ENCODE measurements at places on chromosomes 2 and 18. TPM values are rescaled to one million over a fixed set of nuclear protein-coding genes. Genes with fewer than 3 reads are reported as not detected.

GRCh38 chr18:22467760-22468553 is 50.2 kb upstream of the CTAGE1 start:
- DNase-seq: peak; percentile 97

GRCh38 chr18:10228326-10228725 is 226.1 kb upstream of the APCDD1 start:
- no peak for DNase-seq

- no peak for DNase-seq
These were observed 13.1 kb upstream of the TNS1 start for GRCh38 chr2:218015586-218016521.

- DNase-seq: no peak
These were observed 392.2 kb downstream of the ARHGAP15 start for GRCh38 chr2:143521396-143521795.

- peak; percentile 52 for DNase-seq
These were observed 34.7 kb downstream of the NAPG start for GRCh38 chr18:10560452-10561045.

DNA sequence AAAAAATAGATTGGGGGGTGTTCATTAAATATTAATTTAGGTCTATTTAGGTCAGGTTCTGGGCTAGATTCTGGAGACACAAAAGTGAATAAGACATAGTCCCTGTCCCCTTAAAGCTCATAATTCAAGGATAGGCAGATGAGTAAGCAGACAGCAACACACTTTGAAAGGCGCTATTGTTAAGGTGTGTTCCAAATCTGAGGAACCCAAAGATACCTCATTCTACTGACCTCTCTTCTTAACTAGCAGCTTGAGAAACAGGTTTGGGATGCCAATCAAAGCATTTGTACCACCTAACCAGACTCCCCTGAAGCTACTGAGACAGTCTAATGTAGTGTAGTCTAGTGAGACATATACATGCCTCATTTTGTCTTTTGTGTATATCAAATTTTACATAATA is 34.8 kb downstream of the SEMA4F start:
- peak; percentile 32 for DNase-seq

DNA sequence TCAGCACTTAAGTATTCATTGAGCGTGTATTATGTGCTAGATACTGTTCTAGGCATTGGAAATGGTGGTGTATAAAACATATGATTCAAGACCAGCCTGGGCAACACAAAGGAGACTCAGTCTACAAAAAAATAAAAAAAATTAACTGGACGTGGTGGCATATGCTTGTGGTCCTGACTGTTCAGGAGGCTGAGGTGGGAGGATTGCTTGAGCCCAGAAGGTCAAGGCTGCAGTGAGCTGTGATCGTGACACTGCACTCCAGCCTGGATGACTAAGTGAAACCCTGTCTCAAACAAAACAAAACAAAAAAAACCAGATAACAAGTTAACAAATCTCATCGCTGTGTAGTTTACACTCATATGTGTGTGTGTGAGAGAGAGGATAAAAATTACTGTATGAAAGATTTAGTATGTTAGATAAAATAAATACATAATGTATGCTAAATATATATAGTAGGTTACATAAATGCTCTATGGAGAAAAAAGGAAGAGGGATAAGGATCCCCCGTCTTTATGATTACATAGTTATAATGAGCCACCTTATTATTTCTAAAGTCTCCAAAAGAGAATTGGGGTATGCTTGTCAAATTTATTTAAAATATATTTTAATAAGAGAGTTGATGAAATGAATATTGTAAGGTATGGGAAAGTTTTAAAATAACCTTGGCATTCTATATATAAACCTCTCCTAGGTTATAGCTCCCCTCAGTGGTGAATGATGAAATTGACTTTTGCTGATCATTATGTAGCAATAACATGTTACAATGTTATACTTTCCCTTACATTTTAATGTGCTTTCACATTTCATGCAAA is 69.2 kb downstream of the EHBP1 start:
- DNase-seq: peak; percentile 39

- DNase-seq: peak; percentile 34
These were observed 1561.7 kb upstream of the SLC39A10 start for GRCh38 chr2:194095359-194095758.

- DNase-seq: no peak
These were observed 119.4 kb downstream of the LPIN1 start for GRCh38 chr2:11865805-11866204.

DNA sequence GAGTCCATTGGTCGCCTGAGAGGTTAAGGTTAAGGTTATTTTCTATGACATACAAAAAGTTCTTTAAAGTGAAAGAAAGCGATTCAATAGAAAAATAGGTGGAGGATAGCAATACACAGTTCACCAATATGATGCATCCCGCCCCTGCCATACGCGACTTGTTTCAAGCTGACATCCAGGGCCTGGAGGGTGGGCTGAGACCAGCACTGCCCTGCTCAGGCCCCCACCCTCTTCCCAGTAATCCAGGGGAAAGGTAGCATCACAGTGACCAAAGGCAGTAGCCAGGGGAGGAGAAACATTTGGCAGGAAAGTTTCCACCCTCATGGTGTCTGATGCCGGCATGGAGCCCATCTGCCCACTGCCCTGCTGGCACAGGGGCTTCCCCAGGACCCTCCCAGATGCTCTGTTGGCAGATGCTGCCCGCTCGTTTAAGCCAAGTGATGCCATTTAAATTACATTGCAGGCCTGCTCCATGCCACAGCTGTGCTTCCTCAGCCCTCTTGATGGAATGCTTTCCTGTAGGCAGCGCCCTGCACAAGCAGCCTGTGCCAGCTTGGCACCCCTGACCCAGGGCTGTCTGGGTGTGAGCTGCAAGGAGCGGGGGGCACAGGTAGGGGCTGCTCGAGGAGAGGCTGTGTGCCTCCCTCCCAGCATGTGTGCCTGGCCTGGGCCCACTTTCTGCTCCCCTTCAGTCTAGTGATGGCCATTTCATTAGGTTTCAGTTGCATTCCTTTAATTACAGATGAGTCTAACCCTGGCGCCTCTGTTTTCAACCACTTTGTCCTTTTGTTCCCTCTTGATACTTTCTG is 10.7 kb upstream of the ANO7 start:
- DNase-seq: no peak

DNA sequence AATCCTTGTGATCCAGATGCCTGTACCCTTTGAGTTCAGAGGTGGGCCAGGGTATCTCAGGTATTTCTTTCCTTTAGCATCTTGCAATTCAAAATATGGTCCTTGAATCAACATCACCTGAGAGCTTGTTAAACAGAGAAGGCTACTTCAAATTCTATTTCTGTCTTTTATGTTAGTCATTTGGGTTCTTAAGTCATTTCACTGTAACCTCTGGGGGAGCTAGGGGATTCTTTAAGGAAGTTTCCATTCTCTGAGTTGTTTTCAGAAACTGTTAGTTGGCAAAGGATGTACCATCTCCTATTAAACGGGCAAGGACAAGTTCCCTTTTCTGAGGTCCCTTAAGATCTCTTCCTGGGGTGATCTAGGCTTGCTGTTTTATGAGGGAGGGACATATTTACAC is 16.6 kb downstream of the CFLAR start:
- DNase-seq: no peak

DNA sequence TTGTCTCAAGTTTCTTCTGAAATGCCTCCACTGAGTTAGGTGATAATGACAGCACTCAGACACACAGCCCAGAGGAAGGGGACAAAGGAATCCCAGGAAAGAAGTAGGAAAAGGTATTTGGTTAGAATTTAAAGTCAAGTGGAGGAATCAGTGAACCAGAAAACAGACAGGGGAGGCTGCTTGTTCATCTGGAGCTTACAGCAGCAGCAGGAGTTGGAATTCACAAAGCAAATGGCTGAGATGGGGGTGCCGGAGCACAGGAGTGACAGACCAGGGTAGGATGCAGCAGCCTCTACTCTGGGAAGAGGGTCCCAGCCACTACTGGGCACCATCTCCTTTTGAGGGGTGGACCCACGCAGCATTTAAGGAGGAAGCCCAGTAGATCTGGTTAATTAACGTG is 104.8 kb downstream of the ST6GAL2 start:
- DNase-seq: no peak

- no peak for DNase-seq
These were observed 41.1 kb upstream of the ARL5A start for GRCh38 chr2:151869291-151869690.

- peak; percentile 32 for DNase-seq
These were observed 138.1 kb downstream of the WDR7 start for GRCh38 chr18:56789004-56789888.

- DNase-seq: no peak
These were observed 638 bp downstream of the RPS7 start for GRCh38 chr2:3575534-3576262.

- DNase-seq: no peak
These were observed 273.3 kb downstream of the TCF4 start for GRCh38 chr18:55314615-55315237.

DNA sequence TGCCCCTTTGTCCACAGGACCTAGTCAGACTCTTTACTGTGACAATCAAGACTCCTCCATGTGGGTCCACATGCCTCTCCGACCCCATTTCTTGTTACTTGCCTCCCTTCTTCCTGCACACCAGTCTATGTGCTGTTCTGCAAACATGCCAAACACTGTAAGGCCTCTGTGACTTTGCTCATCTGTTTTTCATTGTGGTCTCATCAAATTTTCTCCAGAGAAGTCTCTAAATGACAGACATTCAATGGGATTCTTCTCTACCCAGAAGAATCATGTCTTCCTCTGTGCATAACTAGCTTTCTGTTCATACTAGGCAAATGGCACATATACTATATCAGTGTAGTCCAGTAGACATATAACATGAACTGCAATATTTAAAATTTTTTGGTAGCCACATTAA is 43.0 kb upstream of the KCNE4 start:
- DNase-seq: no peak

- no peak for DNase-seq
These were observed 73.2 kb downstream of the IL1R2 start for GRCh38 chr2:102064679-102065674.

- peak; percentile 63 for DNase-seq
These were observed 220.1 kb downstream of the HAUS1 start for GRCh38 chr18:46324087-46324955.

DNA sequence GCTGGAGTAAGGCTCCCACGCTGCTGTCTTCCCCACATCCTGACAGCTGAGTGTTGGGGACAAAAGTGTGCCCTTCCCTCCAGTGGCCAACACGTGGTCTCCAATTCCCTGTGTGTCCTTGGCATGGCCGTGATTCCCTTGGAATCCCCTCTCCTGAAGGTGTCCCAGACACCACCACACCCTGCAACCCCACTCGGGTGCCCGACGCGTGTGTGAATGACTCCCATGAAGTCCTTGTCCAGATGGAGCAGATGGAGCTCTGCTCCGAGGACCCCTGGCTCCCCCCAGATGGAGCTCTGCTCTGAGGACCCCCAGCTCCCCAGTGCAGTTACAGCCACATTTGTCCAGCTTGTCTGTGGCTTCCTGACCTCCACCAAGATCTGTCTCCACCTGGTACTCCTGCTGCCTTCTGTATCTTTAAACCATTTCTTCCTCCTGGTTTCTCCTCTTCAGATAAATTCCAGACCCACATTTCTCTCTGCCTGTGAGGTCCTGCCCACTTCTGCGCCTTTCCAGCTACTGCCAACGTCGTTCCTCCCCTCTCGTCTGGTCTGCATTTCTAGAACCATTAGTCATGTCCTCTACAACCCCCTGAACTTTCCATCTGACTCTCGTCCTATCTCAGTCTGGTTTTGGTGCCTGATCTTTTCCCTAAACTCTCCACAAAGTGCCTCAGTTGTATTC is 86.8 kb upstream of the PXDN start:
- no peak for DNase-seq

DNA sequence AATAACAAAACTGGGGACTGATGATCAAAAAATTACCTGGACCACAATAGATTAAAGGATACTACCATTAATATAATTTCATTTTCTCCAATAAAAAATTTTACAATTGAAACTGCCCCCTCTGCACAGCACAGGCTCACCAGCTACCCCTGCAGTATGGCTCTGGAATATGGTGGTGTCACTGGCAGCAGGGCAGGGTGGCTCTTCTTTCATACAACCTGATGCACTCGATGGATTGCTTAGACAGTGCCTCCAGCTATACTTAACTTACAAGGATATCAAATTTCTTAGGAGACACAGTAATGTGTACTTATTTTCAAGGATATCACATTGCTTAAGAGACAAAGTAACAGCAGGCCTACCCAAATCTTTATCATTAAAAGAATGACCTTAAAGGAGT is 124.0 kb downstream of the PRELID3A start:
- DNase-seq: no peak

DNA sequence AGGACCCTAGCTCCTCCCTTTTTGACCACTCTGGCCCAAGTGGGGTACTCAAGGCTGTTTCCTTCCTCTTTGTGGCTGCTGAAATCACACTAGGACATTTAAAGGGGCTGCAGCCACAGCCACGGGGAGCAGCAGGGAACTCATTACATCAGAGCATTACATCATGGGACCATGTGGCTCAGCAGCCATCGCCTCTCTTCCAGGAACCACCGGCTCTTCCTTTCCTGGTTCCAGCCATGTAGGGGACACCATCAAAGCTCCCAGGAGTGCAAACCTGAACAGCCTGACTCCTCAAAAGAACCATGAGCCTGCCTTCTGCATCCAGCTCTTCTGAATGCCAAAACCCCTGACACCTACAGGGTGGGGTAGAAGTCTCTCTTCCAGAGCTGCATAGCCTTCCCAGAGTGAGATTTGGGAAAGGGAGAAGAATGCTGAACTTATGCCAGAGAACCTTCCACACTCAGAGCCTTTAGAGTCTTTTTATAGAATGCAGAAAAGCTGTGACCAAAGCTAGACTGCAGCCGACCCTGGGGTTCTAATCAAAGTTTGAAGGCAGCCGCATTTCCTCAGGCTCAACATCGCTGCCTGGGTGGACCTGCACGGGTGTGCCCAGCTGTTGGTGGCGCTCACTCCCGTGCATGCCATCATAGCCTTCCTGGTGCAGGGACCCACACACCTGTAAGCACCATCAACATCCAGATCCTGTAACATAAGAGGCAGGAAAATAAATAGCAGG is 121.7 kb downstream of the KLHL29 start:
- no peak for DNase-seq

DNA sequence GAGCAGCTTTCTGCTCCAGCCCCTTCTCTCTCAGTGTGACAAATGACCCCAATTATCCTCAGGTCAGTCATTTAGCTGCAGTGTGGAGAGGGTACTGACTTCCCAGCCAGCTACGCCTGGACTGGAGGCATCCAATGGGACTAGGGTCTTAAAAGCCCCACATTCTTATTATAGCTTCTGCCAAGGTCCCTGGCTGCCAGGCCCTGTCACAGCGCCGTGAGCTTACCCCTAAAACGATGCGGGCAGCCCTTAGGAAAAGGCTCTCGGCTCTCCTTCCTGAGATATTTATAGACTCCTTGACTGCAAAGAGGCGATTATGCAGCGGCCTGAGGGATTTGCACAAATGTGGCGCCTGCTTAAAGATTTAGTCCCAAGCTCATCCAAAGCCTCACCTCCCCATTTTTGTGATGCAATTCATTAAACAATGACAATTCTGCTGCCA is 69.2 kb upstream of the EDAR start:
- no peak for DNase-seq

GRCh38 chr2:120369250-120369649 is 23.3 kb downstream of the INHBB start:
- DNase-seq: no peak

The MARCHF4 gene
- polyA plus RNA-seq: 14.9 TPM

The MRO gene
- polyA plus RNA-seq: not detected

The NAB1 gene
- 5.0 TPM for polyA plus RNA-seq

The GALNT3 gene
- polyA plus RNA-seq: 48.7 TPM

The OTOS gene
- not detected for polyA plus RNA-seq

The M1AP gene
- polyA plus RNA-seq: 1.2 TPM

The FAM110C gene
- 6.0 TPM for polyA plus RNA-seq

The GPR39 gene
- polyA plus RNA-seq: 8.0 TPM
